ENCODE measurements at places on chromosomes 5 and 9.

GRCh38 chr9:107954312-107954711, 464.7 kb upstream of the KLF4 start:
- DNase-seq: no peak

- no peak for DNase-seq
Measured at GRCh38 chr9:18665947-18666346, 192.0 kb downstream of the ADAMTSL1 start.

DNA sequence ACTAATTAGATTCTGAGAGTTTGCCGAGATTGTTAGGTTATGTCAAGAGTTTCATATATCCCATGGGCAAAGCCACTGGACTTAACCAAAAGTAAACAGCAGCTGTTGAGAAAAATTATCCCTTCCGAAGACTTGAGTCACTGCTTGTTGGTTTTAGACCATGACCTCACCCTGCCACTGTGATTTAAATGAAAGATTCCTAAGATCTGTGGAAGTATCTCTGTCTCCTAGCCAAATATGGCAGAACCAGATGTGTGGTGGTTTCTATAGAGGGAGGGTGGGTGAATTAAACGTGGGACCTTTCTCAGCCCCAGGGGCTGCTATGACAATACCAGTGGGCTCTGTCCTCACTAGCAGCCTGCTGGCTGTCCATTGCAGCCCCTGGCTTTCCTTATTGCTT, 19.3 kb downstream of the DMRT3 start:
- peak; percentile 79 for DNase-seq

GRCh38 chr5:87899208-87899661, 369.4 kb downstream of the TMEM161B start:
- DNase-seq: peak; percentile 70

- DNase-seq: no peak
Measured at GRCh38 chr9:98178874-98179850, 13.3 kb downstream of the CORO2A start.

DNA sequence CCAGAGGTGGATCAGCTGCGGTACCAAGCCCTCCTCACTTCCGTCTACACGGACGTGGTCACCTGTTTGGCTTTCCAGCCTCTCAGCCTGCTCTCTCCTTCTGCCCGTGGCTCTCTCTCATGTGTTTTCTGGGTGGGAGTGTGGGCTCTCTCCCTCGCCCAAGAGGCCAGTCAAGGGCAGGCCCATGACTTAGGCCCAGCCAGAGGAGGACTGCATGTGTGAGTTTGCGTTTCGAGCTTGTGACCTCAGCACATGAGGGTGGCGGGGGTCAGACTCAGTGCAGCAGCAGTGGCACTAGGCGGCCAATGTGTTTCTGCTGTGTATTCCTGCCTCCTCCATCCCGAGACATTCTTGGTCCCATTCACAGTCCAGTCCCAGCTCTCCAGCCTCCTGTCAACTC, 82.5 kb upstream of the SMIM23 start:
- no peak for DNase-seq

DNA sequence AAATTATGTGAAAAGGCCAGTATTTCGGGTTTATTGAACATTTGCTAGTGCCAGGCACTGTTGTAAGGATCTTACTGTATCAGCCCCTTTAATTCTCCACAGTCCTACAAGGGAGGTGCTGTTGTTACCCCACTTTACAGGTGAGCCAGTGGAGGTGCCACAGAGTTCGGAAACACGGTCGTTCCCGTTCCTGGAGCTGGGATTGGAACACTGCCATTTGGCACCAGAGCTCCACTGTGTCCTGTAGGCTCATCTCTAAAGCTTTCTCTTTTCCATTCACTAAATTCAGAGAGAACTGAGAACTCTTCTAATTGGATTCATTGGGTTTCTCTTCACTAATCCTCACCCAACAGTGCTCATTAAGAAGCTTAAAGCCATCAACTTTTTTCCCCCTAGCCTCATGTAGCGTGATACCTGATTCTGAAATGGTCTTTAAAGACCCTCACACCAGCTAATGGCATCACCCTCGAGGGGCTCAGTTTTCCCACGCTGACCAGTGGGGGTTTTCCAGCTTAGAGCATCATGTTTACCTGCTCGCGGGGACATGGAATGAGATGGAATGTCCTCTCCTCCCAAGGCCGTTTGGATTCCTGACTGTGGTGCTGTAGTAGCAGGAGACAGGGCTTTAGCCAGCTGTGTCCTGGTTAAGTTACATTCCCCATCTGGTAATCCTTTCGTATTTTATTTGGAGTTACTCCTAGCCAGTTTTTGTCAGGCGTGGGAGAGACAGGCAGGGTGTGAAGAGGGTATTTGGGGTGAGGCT, 5.8 kb downstream of the ERGIC1 start:
- no peak for DNase-seq

DNA sequence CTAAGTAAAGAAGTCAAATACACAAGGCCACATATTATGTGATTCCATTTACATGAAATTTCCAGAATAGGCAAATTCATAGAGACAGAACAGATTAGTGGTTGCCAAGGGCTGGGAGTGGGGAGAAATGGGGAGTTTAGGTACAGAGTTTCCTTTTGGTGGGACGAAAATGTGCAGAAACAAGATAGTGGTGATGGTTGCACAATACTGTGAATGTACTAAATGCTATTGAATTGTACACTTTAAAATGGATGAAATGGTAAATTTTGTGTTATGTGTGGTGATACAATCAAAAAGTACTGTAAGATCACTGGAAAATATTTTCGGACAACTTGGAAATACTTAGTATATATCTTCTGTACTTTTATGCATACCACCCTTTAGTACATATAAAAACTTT, 15.0 kb downstream of the ECM2 start:
- no peak for DNase-seq

GRCh38 chr9:4220346-4220745, 79.5 kb downstream of the GLIS3 start:
- DNase-seq: no peak

- no peak for DNase-seq
Measured at GRCh38 chr5:171355302-171355724, 32.3 kb upstream of the NPM1 start.

DNA sequence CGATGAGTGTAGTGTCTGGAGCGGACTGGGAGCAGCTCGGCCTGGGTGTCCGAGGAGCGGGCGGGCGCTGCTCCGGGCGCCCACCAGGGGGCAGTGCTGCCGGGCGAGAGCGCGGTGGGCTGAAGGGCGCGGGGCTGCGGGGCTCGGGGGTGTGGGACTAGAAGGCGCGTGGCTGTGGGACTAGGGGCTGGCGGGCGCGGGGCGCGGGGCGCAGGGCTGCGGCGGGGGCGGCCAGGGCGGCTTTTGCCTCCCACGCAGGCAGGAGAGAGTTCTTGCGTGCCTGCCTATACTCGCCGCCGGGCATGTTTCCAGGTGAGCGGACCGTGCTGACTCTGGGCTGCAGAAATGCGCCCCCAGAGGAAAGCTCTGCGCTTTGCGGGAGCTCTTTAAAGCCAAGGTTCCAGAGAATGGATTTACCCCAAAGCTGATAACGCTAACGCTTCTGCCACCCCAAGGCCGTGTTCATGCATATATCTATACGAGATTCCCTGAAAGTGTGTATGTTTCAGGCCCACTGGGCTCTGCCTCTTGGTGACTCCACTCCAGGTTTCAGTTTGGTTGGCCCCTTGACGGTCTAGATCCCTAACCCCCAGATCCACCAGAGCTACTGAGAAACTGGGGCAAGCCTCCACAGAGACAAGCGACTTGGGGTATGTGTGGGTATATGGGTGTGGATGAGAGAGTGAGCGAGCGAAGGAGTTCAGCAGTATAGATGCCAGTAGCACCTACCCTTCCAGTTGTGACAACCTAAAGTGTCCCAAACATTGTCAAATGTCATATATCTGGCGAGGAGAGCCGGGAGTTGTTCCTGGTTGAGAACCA, 56.2 kb downstream of the ACER2 start:
- peak; percentile 67 for DNase-seq
